ENCODE measurements at places on chromosomes 6 and 20.

DNA sequence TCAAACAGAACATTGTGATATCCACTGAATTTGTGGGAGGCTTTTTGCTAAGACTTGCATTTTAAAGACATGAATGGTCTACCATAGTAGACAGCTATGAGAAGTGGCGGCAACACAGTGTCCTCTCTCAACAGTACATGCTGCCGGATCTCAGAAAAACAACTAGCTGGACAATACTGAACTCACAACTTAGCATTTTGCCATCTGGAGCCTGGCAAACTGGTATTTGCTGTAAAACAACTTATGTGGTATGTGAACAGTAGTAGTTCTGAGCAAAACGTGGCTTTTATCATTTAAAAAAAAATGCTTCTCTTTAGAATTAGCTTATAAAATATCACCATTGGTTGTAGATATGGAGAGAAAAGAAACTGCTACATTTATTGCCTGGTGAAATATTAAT, 3.3 kb upstream of the PXDC1 start:
- no peak for DNase-seq

DNA sequence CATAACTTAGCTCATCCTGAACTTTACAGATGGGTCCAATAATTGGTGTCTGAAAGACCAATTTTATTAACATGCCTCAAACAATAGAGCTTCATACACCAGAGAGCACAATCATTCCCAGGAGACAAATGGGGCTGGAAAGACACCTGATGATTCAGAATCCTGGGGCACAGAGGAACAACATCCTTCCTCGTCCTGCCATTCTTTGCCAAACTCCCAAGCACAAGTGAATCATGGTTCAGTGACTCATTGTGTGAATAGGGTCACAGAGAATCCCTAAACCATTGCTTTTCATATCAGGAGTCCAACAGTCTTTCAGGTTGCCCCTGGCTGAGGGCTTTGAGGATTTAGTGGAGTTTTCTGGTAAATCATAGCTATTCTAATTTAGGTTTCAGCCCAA, 266.4 kb upstream of the BMP2 start:
- DNase-seq, result no peak

DNA sequence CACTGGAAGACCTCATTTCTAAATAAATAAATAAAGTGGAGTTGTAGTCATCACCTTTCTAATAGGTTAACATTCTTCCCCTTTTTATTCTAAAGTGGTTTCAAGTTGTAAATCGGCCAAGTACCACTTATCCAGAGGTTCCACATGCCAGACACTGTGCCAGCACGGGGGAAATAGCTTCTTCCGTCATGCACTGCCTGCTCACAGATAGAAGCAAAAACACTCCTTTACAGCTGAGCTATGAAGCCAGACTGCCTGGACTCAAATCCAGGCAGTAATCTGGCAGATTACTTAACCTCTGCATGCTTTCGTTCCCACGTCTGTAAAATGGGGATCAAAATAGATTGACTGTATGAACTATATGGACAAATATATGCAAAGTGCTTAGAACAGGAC, 17.2 kb upstream of the SCML4 start:
- DNase-seq, result no peak

GRCh38 chr20:3446779-3447178, 24.0 kb upstream of the ATRN start:
- no peak for DNase-seq

DNA sequence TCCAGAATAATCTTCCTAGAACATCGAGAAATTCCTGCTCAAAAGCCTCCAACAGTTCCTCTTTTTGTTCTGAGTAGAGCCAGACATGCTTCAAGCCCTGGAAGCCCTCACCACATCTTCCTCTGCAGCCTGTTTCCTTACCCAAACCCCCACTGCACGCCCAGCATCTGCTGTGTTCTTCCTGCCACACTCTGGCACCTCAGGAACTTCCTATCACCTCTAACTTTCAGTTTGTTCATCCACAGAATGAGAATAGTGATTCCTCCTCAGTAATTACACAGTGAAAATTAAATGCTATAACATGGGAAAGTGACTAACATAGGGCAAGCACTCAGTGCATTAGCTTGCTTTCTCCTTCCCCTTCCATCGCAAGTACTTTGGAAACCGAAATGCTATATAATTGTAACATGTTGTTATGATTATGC, 26.3 kb downstream of the C6orf89 start:
- no peak for DNase-seq
